Stimulated activated CD8-positive, alpha-beta memory T cell treated with anti-CD3 and anti-CD28 coated beads, Interleukin-2, amount 100 ng/mL, for 1 hour (primary cell): ENCODE measurements at places on chromosomes 1 and 21.

- no peak for DNase-seq
These were observed 203.2 kb downstream of the PDE4B start for GRCh38 chr1:65995928-65996327.

GRCh38 chr1:10494754-10495474, 20.2 kb downstream of the PEX14 start:
- peak; percentile 68 for DNase-seq

- DNase-seq, result no peak
These were observed 173.9 kb downstream of the HHIPL2 start for GRCh38 chr1:222373831-222374602.

DNA sequence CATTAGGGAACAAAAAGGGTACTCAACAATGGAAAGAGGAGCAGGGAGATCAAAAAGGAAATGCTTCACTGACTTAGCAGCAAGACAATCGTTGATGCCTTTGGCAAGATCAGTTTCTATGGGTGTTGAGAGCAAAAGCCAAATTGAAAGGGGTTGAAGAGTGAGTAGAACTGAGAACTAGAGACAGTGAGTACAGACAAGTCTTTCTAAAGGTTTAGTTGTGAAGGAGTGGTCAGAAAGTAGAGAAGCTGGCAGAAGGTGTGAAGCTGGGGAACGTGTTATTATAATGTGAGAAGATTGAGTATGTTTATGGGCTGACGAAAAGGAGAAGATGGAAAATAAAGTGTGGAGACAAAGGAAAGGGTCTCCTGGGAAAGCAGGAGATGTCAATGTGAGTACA, 221.2 kb upstream of the USP25 start:
- DNase-seq, result no peak

GRCh38 chr1:164604541-164604940, 45.6 kb downstream of the PBX1 start:
- DNase-seq, result no peak
